ENCODE measurements at places on chromosomes 5 and 9. TPM values are rescaled to one million over a fixed set of nuclear protein-coding genes. Genes with fewer than 3 reads are reported as not detected.

ELOVL7 gene
- total RNA-seq: not detected

PFN3 gene
- not detected for total RNA-seq

DOLPP1 gene
- total RNA-seq: 17.7 TPM

ST6GALNAC6 gene
- total RNA-seq: 43.0 TPM

GRCh38 chr5:72355706-72356299 lies 35.6 kb downstream of the PTCD2 start:
- DNase-seq: peak; percentile 69

- DNase-seq: no peak
Measured at GRCh38 chr5:138391859-138392386, 39.4 kb downstream of the KDM3B start.

GRCh38 chr5:167923396-167923795 lies 368.0 kb upstream of the WWC1 start:
- no peak for DNase-seq

DNA sequence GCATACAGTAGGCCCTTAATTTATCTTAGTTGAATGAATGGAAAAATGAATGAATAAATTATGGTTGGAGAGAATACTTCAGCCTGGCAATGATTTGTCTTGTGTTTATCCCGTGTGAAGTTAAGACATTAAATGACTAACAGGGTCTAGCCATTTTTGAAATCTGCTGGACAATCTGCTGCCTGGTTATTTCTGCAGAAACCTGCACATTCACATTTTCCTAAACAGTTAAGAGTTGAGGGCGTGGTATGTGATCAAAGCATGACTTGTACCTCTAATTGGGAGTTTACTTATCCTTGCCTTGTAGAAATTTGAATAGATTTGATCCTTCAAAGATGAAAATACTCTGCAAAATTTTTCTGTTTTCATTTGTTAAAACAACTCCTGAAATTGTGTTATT lies 34.6 kb upstream of the NDFIP1 start:
- no peak for DNase-seq

DNA sequence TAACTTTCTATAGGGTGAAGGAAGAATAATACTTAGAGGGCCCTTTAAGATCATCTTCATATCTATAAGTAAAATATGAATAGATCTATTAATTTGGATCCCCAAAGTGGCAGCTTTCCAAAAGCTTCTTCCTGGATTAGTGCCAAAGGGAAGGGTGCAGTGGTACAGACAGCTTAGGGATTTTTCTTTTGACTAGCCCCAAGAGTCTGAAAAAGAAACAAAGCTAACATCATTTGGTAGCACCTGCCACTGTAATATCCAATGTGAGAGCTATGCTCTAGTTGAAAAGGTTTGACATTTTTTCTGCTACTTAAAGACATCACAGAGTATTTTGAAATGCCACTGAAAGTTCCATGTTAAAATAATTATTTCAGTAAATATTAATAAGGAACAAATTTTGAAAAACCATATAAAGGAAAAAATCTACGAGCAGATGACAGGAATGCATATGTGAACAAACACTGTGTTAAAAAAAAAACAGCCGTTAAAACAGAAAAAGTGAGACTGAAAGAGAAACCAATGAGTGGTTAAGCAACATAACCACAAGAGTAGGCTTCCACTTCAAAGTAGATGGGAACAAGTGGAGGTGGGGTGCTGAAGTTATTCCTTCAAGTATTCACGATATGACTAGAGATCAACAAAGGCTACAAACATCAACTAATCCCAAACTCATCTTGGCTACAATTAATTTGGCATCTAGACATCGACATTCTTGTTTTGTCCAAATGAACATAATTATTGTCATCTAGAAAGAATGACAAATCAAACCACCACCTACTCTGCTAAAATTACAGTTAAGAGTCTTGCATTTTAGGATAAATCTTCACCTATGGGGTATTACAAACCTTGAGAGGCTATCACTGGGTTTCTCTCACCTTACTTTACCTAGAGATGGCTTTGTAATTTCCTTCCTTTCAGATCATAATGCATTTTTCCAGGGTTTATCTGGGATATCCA lies 137.5 kb downstream of the CPLANE1 start:
- no peak for DNase-seq

GRCh38 chr9:130193531-130194377 lies 21.6 kb downstream of the NCS1 start:
- no peak for DNase-seq

- DNase-seq: no peak
Measured at GRCh38 chr5:43042176-43042625, 2.1 kb upstream of the ANXA2R start.

GRCh38 chr5:55344392-55344992 lies 36.7 kb downstream of the MTREX start:
- peak; percentile 86 for DNase-seq

DNA sequence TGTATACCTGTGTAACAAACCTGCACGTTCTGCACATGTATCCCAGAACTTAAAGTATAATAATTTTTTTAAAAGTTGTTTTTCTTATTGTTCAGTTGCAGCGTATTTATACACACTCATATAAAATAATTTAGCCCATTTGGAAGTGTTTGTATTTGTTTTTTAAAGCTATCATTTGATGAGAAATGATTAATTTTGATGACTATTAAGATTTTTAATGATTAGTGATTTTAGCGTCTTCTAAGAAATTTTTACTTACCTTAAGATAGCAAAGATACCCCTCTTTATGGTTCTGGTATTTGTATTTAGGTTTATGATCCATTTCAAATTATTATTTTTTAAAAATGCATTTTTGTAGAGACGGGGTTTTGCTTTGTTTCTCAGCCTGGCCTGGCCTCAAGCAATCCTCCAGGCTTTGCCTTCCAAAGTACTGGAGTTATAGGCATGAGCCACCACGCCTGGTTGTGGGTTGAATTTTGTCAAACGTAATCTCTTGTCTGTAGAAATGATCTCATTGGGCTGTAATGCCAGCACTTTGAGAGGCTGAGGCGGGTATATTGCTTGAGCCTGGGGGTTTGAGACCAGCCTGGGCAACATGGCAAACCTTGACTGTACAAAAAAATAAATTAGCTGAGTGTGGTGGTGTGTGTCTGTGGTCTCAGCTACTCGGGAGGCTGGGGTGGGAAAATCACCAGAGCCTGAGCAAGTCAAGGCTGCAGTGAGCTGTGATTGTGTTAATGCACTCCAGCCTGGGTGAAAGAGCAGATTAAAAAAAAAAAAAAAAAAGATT lies 26.9 kb downstream of the CSNK1G3 start:
- no peak for DNase-seq
